ENCODE measurements at places on chromosomes 7 and 10.

GRCh38 chr7:85102813-85103350 lies 84.0 kb downstream of the SEMA3D start:
- DNase-seq = no peak

- no peak for DNase-seq
These were observed 200.2 kb upstream of the SEMA3E start for GRCh38 chr7:83849131-83849530.

- no peak for DNase-seq
These were observed 154.9 kb downstream of the EMX2 start for GRCh38 chr10:117697402-117697801.

DNA sequence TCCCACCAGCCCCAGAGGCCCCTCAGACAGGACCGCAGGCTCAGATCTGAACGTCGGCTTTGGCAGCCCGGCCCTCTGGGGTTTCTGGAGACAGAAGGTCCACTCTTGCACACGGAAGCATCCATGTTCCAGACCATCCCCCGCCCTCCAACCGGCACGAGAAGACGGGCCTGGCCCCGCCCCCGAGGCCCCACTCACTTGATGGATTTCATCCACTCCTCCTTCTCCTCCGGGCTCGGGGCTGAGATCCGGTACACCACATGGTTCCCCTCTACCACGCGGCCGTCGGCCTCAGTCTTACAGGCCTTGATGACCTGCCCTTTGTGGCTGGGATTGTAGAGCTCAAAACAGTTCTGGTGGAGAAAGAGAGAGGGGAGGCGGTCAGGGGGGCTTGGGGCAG lies 107.3 kb downstream of the CYTH3 start:
- no peak for DNase-seq
